KG1 (cell line): ENCODE measurements at places on chromosomes 1 and 21.

DNA sequence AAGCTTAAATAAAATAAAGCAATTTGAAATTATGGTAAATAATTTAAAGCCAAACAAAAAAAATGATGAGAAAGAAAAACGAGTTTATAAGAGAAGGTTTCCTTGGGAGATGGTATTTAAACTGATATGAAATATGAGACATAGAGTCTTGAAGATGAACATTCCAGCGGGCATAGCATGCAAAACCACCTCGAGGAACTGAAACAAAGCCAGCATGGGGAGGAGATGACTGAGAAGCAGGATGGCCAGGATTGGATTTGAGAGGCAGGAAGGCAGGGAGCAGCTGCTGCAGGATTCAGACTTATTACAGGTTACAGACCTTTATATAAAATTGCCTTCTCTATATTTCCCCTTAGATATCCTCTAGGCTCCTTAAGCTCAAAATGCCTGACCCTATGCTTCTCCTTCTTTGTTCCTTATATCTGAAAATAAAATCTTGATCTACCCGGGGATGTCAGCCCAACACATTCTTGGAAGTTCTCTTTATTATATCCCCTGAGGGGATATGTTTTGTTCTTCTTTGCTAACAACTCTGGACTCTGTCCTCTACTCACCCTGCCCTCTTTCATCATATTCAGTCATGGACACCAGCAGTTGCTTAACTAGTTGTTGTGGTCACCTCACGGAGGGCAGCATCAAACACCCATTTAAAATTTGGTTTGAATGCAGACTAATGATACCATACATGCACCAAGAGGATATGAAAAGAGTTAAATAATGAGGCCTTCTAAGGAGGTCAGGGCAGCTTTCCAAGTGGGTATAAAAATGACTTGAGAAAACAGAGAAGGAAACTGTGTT, 719.1 kb upstream of the B3GALT2 start:
- DNase-seq: no peak

GRCh38 chr1:86648255-86648654, 56.1 kb upstream of the SH3GLB1 start:
- no peak for DNase-seq

- no peak for DNase-seq
Measured at GRCh38 chr1:22163564-22163963, 20.7 kb upstream of the WNT4 start.

- no peak for DNase-seq
Measured at GRCh38 chr1:238450976-238451375, 560.3 kb upstream of the ZP4 start.

GRCh38 chr1:187054862-187055757, 226.4 kb downstream of the PLA2G4A start:
- DNase-seq: no peak

DNA sequence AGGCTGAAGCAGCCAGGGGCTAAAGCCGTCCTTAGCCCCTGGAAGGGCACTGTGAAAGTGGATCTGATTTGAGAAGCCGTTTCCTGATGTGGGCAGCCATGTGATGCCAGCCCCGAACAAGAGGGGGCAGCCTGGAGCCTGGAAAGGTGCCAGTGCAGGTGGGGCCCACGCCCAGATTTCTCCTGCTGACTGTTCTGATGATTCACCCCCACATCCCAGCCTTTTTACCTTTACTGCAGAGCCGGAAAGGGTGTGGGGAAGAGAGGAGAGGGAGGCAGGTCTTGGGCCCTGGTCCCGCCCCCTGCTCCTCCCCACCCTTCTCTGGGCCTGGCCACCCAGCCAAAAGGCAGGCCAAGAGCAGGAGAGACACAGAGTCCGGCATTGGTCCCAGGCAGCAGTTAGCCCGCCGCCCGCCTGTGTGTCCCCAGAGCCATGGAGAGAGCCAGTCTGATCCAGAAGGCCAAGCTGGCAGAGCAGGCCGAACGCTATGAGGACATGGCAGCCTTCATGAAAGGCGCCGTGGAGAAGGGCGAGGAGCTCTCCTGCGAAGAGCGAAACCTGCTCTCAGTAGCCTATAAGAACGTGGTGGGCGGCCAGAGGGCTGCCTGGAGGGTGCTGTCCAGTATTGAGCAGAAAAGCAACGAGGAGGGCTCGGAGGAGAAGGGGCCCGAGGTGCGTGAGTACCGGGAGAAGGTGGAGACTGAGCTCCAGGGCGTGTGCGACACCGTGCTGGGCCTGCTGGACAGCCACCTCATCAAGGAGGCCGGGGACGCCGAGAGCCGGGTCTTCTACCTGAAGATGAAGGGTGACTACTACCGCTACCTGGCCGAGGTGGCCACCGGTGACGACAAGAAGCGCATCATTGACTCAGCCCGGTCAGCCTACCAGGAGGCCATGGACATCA, at the start of gene SFN:
Gene SFN, plus strand, starts transcription at position 369 of the 904 bp plus-strand sequence. Its CDS starts 64 bp downstream, at position 433.
- DNase-seq: no peak

GRCh38 chr1:26440259-26440658, 8.1 kb downstream of the DHDDS start:
- no peak for DNase-seq
